Stimulated activated CD8-positive, alpha-beta memory T cell treated with anti-CD3 and anti-CD28 coated beads, Interleukin-7, amount 100 ng/mL, for 1 hour (primary cell): ENCODE measurements at places on chromosomes 16 and 17.

GRCh38 chr16:71895679-71896365 is 491 bp downstream of the IST1 start:
- no peak for DNase-seq

DNA sequence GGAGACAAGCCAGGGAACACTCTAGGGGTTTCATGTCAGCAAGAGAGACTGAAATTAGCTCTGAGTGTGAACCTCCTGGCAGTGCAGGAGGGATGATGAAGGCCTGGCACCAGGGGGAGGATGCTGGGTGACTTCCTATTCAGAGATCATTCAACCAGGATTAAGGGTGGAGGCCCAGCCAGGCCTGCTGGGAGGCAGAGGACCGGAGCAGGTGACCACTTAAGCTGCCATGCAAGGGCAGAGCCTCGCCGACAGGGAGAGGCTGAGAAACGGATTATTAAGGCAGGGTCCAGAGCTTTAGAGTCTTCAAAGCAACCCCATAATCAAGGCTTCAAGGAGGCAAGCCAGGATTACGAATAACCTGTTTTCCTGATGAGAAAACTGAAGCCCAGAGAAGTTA is 10.6 kb upstream of the SRCIN1 start:
- DNase-seq: no peak

GRCh38 chr17:7851438-7852261 is 3.2 kb upstream of the TMEM88 start:
- peak; percentile 87 for DNase-seq

DNA sequence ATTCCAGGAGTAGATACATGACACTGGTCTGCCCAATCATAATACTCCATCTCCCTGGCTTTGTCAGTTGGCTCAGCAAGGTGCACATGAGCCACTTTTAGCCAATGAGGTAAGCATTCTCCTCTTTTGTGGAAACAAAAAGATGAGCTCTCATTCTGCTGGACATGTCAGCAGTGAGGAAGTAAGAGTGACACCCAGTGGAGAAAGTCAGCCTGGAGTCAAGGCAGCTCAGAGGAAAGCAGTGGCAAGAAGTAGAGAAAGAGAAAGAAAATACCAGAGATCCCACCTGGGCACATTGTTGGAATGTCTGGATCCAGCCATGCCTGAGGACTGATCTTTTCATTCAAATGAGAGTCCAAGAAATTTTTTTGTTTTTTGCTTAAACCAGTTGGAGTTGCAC is 496.9 kb upstream of the C16orf82 start:
- DNase-seq: no peak
